H9 (cell line): ENCODE measurements at places on chromosomes 6 and 20.

DNA sequence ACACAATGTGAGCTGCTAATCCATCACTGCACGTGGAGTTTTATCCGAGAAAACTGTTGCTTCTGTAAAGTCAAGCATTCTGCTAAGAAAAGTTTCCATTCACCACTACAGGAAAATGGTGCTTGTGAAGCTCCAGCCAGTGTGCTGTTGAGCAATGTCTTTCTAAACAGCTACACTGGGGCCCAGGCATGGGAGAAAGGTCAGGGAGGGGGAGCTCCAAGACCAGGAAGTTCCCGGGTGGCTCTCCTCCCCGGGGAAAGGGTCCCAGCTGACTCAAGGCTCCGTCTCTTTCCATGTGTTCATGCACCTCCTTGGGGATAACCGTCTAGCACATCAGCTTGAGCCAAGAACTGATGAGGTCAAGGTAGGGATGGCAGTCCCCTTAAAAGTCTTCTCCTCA, 20.5 kb downstream of the RPP40 start:
- no peak for DNase-seq

DNA sequence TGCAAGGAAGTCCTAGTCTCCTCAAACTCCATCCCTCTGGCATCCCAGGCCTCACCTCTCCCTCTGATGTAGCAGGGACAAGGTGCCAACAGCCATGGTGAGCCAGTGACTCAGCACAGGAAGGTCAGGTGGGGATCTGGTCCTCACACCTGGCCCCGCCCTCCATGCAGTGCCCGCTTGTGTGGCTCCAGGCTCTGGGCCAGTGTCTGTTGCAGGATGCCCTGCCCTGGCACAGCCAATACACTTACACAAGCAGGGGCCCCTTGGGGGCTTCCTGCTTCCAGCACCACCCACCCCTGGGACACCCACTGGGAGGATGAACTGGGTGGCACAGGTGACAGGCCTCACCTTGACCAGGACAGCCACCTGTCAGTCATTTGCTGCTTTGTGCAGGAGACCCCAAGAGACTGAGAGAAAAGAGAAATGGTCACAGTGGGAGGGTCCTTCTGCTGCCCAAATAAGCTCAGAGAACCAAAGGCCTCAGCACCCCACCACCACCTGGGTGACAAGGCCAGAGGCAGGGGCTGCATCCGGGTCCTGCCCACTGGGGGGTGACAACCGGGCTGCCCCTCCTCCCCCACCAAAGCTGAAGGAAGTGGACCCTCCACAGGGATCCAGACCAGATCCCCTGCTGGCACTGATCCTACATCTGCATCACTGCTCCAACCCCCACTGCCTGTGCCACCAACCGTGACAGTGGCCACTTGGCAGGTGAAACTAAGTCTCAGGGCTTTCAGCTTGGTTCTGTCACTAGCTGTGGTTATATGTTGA, 658.8 kb upstream of the DEFB115 start:
- no peak for DNase-seq

DNA sequence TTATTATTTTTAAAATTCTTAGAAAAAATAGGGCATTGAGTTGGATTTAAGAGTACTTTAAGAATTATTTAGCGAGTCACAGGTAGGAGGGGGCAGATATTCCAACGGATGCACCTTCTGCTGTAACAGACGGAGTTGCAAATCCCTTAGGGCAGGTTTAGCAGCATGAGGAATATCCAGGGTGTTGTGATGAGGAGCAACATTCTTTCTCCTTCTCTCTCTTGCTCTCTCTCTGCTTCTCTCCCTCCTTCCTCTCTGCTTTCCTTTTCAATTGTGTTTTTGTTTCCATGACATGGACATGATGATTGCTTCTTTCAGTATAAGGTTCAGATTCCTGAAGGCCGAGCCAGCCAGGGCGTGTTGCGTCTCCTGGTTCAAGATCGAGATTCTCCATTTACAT, 28.9 kb downstream of the CDH26 start:
- no peak for DNase-seq

DNA sequence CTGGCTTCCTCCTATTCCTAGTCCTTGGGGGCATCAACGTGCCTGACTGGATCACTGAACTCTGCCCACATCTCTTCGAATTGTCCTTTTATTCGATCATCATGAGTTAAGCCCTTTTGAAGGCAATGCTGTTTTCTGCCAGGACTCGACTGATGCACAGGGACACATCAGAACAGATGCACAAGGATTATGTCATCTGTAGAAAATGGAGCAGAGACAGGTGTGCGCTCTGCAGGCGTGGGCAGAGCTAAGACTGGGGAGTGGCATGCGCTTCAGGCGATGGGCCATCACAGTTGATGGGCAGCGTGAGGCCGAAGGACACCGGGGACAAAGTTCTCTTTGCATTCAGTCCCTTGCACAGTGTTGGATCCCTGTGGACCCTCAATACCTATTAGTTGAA, 13.1 kb downstream of the GABRR1 start:
- DNase-seq: no peak

- DNase-seq: no peak
These were observed 14.3 kb upstream of the RNF182 start for GRCh38 chr6:13910443-13910842.

DNA sequence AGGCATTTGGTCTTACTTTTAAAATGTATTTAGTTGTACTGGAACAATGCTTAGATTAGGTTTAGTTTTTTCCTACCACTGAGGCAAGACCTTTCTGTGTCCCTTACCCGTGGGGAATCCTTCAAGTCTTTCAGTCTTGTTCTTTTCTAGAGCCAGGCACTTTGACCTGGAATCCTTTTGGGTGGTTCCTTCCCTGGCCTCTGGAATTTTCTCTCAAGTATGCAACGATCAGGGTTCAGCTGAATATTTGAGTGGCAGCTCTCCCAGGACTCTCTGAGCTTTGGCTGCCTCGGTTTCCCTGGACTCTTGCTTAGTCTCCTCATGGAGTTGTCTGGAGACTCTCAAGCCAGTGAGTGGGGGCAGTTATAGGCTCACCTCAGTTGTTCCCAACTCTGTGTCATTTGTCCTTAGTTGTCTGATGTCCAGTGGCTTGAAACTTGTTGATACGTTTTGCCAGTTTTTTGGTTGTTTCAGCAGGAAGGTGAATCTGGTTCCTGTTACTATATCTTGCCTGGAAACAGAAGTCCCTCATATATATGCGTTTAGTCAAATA, 118.1 kb downstream of the QKI start:
- DNase-seq: no peak
